ENCODE measurements at places on chromosomes 6 and 20.
A peak's percentile ranks its signal among the peaks of the same experiment; 100 is the strongest.

- no peak for DNase-seq
Observed at GRCh38 chr6:169445661-169446581, 192.3 kb upstream of the THBS2 start.

GRCh38 chr6:98547634-98548033 is 286.7 kb upstream of the POU3F2 start:
- DNase-seq, result no peak

- peak; percentile 41 for DNase-seq
Observed at GRCh38 chr6:19210849-19211590, 626.1 kb upstream of the ID4 start.

DNA sequence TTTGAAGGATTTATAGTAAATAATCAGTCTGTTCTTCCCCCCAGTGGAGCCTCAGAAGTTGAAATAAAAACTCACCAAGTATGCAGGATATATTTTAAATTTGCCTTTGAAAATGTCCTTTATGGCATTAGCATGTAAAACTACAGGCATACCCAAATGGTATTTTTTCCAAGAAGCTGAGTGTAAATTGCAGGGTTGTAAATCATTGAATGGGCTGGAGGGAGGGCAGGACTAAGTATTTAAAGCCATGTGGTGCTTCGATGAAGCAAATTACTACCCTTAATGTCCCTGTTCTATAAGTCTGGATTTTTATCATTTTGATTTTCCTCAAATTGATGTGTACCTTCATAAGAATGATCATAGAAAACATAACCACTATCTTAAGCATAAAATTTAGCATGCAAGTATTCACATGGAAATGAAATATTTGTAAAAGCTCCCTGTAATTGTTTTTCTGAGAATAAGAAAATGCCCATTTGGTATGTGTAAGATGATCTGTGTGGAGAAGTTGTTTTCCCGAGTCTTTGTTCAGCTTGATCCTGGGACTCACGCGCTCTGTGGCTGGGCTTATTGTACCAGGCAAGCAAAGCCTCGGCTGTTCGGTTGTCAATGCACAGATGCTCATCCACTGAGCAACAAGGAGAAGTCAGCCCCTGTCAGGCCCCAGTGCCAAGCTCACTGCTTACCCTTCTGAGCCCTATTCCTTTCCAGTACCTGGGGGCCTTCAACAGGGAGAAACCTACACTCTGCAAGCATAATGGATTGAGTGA is 66.7 kb downstream of the CD164 start:
- DNase-seq, result no peak

GRCh38 chr6:159762681-159763293 is 942 bp downstream of the ACAT2 start:
- no peak for DNase-seq

- no peak for DNase-seq
Observed at GRCh38 chr6:31204751-31205145, 34.3 kb upstream of the POU5F1 start.

- peak; percentile 18 for DNase-seq
Observed at GRCh38 chr6:137230547-137230946, 11.4 kb upstream of the IFNGR1 start.

DNA sequence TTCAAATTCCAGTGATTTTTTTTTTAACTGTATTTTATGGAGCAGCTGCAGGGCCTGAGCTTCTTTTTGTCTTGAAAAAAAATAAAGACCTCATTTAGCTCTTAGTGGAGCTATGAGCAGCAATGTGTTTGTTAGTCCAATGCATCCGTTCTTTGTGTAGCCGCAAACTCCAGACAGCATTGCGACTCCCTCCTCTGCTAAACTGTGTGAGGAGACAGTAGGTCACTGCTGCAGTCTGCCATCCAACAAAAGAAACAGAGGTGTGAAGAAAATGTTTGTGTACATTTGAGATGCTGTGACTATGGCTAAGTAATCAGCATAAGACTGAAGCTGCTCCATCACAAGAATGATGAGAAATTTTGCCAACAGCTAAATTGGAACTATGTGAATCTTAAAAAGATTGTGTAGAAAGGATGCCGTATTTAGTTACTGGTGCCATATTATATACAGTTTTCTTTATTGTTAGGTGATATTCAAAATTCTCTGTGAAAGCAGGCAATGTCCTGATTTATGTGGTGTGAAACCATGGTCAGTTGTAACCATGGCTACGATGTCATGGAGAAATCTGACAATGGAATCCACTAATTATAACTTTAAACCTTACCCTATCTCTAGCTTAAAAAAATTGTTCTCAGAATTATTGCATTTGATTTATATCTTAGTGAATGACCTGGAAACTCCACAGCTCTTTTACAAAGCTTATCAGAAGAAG is 428.8 kb upstream of the EPHA7 start:
- no peak for DNase-seq

- no peak for DNase-seq
Observed at GRCh38 chr6:3643921-3644738, 107.4 kb downstream of the PXDC1 start.

GRCh38 chr6:47669684-47670513 is 28.5 kb upstream of the ADGRF4 start:
- no peak for DNase-seq

DNA sequence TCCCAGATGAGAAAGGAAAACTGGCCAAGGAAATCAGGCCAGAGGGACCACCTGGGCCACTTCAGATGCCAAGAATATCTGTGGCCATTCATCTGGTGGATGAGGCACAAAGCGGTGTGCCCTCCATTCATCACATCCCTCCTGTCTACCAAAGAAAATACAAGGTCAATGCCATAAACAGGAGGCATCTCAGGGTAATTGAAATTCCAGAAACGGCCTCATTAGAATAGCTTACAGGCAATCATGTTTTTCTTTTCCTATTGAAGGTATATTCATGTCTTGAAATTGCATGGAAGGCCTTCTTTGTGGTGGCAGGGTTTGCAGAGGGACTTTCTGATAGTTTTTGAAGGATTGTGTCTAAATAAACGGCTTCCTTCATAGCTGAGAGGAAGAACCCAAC is 578.3 kb downstream of the HAO1 start:
- no peak for DNase-seq

- DNase-seq, result no peak
Observed at GRCh38 chr6:133637874-133638273, 251.0 kb upstream of the TCF21 start.

GRCh38 chr20:13533946-13534345 is 104.8 kb downstream of the TASP1 start:
- DNase-seq, result no peak

DNA sequence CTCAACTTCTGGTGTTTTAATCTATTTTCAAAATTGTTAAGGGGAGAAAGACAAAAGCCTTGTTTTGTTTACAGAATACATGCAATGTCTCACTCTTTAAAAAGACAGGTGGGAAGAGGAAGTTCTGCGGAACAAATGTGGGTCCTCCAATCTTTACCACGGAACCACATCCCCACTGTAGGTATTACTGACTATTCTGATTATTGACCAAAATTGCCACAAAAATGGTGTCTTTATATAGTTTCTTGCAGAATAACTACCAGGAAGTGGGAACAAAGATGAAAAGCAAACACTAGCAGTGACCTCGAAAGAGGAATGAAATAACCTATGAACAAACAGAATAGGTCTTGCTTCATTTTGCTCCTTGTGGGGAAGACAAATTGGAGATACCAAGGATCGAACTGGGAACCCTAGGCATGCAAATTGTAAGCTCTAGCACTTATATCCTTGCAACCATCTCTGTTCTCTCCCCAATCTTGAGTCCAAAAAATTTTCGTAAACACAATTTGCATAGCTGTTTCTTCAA is 106.7 kb downstream of the GPX5 start:
- no peak for DNase-seq

- no peak for DNase-seq
Observed at GRCh38 chr6:158548418-158549161, 11.3 kb upstream of the TMEM181 start.

DNA sequence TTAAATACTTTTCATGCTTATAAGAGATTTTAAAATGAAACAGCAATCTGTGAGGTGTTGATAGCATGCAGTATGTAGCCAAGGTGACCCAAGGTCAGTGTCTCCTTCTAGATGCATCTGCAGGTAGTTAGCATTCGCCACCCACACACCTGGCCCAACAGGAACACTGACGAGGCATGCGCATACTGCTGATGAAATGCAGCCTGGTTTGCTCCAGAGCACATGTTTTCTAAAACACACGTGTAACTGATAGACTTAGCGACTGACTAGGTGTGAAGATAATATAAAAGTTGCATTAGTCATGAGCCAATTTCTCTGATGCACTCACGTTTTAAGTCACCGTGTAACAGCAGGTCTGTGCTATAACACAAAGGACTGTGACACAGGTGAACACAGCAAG is 77.1 kb upstream of the RPS6KA2 start:
- DNase-seq, result no peak

DNA sequence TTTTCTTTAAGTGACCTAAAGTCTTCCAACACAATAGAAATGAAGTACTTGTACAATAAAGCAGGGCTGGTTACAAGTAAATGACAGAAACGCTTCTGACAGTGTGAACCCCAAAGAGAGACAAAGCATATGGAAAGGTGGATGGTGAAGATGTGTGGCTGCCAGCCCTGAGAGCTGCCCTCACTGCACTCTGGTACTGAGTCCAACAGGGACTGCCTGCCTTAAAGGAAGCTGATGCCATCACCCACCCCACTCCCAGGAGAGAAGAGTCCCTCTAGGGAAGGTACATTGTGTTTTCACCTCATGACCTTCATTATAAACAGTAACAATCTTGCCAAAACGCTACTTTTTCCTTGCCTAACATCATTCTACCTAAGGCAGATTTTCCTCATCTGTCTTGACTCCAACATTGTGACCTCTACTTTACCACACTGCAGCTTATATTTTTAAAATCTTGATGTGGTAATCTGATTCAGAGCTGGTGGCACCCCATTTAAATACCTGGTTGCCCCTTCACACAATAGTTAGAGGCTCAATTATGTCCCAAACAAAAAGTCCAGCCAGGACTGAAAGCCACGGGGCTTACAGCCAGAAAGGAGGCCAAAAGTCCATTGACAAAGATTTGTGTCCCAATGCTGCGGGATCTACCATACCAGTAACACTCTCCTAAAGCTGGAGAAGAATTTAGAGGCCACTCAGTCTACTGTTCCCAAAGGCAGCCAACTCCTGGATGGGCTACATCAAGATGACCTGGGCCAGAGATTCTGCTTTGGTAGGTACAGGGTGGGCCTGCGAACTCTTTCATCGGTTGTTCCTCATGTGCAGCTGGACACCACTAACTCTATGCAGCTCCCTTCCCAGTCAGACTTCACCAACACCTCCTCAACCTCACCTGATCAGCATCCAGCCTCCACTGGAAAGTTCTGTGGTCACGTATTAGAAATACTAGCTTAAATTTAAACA is 4.4 kb downstream of the APMAP start:
- DNase-seq, result no peak

- DNase-seq, result no peak
Observed at GRCh38 chr6:157520596-157521361, 139.8 kb downstream of the ZDHHC14 start.

DNA sequence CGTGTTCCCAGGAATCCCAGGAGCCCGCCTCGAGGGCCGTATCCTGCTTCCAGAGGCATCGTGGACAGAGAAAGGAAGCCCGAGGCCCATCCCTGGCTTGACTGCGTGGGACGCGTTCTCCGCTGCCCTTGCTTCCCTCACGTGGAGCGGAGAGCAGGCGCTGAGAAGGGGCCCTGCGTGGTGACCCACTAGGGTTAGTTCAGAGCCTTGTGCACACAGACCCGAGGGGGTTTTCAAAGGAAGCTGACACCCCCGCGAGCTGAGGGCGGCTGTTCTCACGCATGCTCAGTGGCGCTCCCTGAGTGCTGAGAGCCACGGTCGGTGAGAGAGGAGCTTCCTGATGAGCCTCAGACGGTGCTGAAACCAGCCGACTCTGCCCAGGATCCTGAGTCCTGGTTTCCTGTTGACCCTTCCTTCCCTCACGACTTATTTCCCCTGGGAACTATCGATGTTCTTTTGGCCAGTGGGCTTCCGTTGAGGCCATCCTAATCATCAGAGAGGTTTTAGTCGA is 28.9 kb upstream of the CCR6 start:
- DNase-seq, result peak; percentile 49

- no peak for DNase-seq
Observed at GRCh38 chr6:89970609-89971337, 76.5 kb downstream of the GJA10 start.

GRCh38 chr20:50096237-50096636 is 16.7 kb downstream of the UBE2V1 start:
- DNase-seq, result no peak

DNA sequence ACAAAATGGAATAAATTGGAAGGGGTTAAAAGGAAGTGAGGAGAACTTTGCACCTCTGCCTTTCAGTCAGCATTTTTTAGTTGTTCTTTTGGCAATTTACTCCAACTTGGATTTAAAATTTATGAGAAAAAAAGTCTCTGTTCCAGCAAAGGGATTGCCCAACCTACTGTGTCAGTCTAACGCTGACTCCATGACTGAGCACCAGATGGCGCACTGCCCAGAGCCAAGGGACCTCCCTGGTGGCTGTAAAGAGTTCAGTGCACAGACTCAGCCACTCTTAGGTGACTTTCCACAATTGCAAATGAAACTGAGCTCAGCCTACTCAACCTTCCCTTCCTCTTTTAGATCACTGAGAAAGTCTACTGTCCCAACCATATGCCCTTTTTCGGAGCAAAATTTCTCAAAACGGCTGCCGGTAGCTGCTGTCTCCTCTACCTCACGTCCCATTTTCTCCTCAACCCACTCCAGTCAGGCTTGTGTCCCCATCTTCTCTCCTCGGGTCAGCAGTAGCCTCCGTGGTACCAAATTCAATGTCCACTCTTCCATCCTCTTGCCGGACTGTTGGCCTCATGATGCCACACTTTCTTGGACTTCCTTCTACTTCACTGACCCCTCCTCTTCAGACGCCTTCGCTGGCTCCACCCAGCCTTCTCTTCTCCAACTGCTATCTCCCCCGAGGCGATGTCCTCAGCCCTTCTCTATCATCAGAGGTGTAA is 38.7 kb downstream of the GSTA2 start:
- DNase-seq, result no peak

GRCh38 chr6:129059650-129060049 is 176.7 kb downstream of the LAMA2 start:
- no peak for DNase-seq

- DNase-seq, result no peak
Observed at GRCh38 chr6:47690791-47691190, 7.6 kb upstream of the ADGRF4 start.

GRCh38 chr6:33992191-33992590 is 153.7 kb downstream of the GRM4 start:
- DNase-seq, result no peak

DNA sequence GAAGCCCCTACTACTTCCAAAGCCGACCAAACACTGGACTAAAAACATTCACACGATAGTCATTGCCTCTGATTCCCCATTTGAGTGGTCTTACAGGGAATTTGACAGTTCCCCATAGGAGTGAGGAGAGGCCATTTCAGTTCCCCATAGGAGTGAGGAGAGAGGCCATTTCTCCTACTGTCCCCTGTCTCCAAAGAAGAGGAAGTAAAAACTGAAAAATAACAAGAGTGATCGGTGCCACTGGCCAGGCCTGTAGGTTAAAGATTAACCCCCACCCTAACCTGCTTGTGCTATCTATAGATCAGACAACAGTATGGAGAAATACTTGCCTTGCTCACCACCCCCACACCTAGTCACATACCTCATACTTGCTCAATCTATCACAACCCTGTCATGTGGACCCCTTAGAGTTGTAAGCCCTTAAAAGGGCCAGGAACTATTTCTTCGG is 204.0 kb upstream of the MOCS1 start:
- DNase-seq, result no peak

All from substantia nigra (tissue), 51 donors.